ENCODE measurements at places on chromosomes 4 and X.

DNA sequence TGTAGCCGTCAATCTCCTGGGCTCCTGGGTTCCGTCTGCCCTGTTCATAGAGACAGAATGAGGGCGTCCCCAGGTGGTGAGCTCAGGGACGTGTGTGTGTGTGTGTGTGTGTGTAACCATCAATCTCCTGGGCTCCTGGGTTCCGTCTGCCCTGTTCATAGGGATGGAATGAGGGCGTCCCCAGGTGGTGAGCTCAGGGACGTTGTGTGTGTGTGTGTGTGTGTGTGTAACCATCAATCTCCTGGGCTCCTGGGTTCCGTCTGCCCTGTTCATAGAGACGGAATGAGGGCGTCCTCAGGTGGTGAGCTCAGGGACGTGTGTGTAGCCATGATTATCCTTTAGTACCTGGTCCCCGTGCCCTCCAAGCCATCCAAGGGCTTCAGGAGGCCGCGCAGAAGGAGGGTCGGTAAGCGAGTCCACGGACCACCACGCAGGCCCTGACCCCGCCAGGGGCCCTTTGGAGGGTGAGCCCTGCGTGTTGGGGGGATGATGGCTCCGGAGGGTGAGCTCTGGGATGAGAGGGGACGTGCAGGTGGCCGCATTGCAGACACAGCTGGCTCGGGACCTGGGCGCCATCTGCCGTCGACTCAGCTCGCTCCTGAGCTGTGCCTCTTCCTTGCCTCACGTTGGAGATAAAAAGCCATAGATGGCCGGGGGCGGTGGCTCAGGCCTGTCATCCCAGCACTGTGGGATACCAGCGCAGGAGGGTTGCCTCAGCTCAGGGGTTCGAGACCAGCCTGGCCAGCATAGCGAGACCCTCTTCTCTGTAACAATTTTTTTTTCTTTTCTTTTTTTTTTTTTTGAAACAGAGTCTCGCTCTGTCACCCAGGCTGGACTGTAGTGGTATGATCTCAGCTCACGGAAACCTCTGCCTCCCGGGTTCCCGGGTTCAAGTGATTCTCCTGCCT, 5.4 kb upstream of the GTPBP6 start:
- peak overlapping the region; percentile 43 for H3K27ac ChIP-seq
- H3K36me3 ChIP-seq, result no peaks in the 10 kb centered on the region
- no peaks in the 10 kb centered on the region for H3K27me3 ChIP-seq
- H3K4me1 ChIP-seq, result peaks cover 34% of the 10 kb centered on the region

- no peaks in the 10 kb centered on the region for H3K36me3 ChIP-seq
- peaks cover 11% of the 10 kb centered on the region for H3K4me1 ChIP-seq
- no peak overlapping the region for H3K4me3 ChIP-seq
- H3K27ac ChIP-seq, result no peak overlapping the region
Observed at GRCh38 chrX:119015407-119016237, 41.2 kb downstream of the LONRF3 start.

GRCh38 chr4:19583827-19584569, 667.7 kb upstream of the SLIT2 start:
- no peaks in the 10 kb centered on the region for H3K36me3 ChIP-seq
- H3K4me1 ChIP-seq, result no peaks in the 10 kb centered on the region
- no peak overlapping the region for H3K27ac ChIP-seq
- DNase-seq, result no peak

DNA sequence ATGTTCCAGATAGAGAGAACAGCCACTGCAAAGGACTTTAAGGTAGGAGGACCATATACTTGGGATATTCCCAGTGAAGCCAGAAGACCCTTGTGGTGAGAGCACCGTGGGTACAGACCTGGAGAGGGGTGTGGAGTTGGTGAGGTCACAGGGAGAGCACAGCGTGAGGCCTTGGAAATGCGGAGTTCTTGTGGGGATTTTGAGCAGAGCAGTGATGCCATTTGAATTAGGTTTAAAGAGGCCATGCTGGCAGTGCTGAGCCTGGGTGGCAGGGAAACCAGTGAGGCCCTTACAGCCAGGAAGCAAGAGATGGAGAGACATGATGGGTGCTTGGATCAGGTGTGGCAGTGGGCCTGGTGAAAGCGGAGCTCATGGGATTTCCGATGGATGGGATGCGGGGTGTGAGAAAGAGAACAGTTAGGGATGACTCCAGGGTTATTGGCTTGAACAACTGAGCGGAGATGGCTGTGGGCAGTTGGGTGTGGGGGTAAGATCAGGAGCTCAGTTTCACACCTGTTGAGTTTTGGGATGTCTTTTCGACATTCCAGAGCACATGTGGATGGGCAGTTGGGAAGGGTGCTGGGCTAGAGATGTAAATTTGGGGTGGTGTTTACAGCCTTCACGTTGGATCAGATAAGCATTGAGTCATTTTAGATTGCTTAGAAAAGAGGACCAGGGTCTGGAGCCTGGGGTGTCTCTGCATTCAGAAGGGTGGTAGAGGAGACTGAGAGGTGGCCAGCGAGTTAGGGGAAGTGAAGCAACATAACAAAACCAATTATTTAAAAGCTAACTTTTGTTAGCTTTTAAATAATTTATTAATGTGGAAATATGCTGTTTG, 68.9 kb downstream of the TMEM131L start:
- DNase-seq, result no peak
- H3K27me3 ChIP-seq, result no peaks in the 10 kb centered on the region
- peaks cover 36% of the 10 kb centered on the region for H3K4me1 ChIP-seq
- no peak overlapping the region for H3K4me3 ChIP-seq
- peaks cover 21% of the 10 kb centered on the region for H3K36me3 ChIP-seq
- H3K27ac ChIP-seq, result peak overlapping the region; percentile 20

DNA sequence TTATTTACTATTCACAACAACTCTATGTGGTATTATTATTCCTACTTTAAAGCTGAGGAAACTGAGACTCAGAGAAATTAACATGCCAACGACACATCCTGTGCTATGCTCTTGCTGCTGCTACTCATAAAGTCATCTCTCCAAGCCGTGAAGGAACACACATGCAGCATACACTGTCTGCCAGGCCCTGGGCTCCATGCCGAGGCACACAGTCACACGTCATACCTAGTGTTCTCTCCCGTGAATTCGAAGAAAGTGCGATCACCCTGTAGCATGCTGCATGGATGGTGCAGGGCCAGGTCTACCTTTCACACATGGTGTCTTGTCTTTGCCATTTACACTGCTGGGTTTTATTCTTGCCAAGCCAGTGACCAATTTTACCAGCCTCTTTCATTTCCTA, 34.1 kb downstream of the TBC1D1 start:
- no peaks in the 10 kb centered on the region for H3K27me3 ChIP-seq
- DNase-seq, result no peak
- H3K4me1 ChIP-seq, result peaks cover 26% of the 10 kb centered on the region
- H3K4me3 ChIP-seq, result no peak overlapping the region
- H3K27ac ChIP-seq, result no peak overlapping the region

DNA sequence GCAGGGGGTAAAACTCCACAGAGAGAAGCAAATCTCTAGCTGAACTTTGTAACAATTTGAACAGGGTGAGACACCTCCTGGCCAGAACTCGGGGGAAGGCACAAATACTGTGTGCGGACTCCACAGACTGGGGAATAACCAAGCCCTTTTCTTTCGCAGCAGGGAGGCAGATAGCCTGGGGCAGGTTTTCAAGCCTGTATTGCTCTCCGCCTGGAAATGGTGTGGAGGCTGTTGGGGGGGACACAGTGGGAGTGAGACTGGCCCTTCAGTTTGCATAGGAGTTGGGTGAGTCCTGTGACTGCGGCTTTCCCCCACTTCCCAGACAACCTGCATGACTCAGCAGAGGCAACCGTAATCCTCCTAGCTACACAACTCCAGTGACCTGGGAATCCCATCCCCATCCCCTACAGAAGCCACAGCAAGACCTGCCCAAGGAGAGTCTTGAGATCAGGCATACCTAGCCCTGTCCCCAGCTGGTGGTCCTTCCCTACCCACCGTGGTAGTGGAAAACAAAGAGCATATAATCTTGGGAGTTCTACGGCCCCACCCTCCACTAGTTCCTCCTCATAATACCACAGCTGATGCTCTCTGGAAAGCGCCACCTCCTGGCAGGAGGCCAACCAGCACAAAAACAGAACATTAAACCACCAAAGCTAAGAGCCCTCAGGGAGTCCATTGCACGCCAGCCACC, 12.9 kb upstream of the SMPX start:
- H3K27ac ChIP-seq, result no peak overlapping the region
- DNase-seq, result no peak
- H3K4me1 ChIP-seq, result peaks cover 15% of the 10 kb centered on the region
- H3K27me3 ChIP-seq, result no peaks in the 10 kb centered on the region
- peaks cover 7% of the 10 kb centered on the region for H3K36me3 ChIP-seq

GRCh38 chrX:56726605-56727004, 2.4 kb upstream of the NBDY start:
- peaks cover 17% of the 10 kb centered on the region for H3K4me1 ChIP-seq
- no peaks in the 10 kb centered on the region for H3K36me3 ChIP-seq
- no peaks in the 10 kb centered on the region for H3K27me3 ChIP-seq

GRCh38 chr4:112908511-112908910, 140.9 kb upstream of the ANK2 start:
- H3K27me3 ChIP-seq, result peaks cover 23% of the 10 kb centered on the region
- H3K27ac ChIP-seq, result no peak overlapping the region
- no peaks in the 10 kb centered on the region for H3K36me3 ChIP-seq
- DNase-seq, result no peak

- no peak overlapping the region for H3K4me3 ChIP-seq
- no peaks in the 10 kb centered on the region for H3K27me3 ChIP-seq
- H3K36me3 ChIP-seq, result peaks cover 1% of the 10 kb centered on the region
- no peak overlapping the region for H3K27ac ChIP-seq
- H3K4me1 ChIP-seq, result no peaks in the 10 kb centered on the region
- DNase-seq, result no peak
Observed at GRCh38 chrX:698206-698605, 67.6 kb downstream of the SHOX start.

DNA sequence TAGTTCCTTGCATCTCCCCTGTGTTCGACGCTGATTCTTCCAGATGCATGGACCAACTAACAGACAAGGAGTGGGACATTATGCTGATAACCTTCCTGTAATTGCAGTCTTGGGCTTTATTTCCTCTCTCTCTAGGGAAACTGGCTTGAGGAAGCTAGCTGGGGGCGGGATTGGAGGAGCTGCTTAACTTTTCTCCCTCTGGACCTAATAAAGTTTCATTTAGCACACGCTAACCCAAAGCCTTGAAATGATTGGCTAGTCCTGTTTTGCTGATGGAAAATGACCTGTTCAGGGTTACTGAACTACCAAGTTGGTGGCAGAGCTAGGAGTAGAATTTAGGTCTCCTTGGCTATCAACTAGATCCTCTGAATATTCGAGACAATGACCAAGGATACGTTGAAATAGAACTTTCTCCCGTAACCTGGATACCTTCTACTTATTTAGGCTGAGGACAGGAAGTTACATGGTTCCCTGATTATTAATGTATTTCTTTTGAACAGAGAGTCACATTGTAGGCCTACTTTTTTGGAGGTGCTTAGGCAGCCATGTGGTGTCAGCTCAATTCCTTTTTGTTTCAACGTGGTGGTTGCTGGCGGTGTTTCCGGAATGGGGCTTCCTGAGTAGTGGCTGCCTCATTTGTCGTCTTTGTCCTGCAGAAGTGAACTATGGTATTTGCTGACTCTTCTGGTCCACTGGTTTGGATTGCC, 2.0 kb downstream of the PGK1 start:
- peak overlapping the region; percentile 95 for H3K4me3 ChIP-seq
- H3K27ac ChIP-seq, result peak overlapping the region; percentile 90
- H3K4me1 ChIP-seq, result peaks cover 51% of the 10 kb centered on the region
- H3K27me3 ChIP-seq, result no peaks in the 10 kb centered on the region
- DNase-seq, result peak; percentile 62
- peaks cover 56% of the 10 kb centered on the region for H3K36me3 ChIP-seq

- H3K27me3 ChIP-seq, result no peaks in the 10 kb centered on the region
- H3K4me3 ChIP-seq, result no peak overlapping the region
- H3K36me3 ChIP-seq, result no peaks in the 10 kb centered on the region
- DNase-seq, result no peak
Observed at GRCh38 chr4:129429581-129430320, 333.8 kb downstream of the C4orf33 start.

DNA sequence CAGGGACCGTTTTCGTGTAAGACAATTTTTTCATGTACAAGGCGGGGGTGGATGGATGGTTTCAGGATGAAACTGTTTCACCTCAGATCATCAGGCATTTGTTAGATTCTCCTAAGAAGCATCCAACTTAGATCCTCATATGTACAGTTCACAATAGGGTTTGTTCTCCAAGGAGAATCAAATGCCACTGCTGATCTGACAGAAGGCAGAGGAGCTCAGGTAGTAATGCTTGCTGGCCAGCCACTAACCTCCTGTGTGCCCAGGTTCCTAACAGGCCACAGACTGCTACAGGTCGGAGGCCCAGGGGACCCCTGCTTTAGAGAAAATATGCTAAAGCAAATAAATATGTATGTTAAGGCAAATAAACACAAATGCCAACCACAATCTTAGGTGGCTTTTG, 61.3 kb downstream of the PPP3CA start:
- H3K4me3 ChIP-seq, result no peak overlapping the region
- peaks cover 6% of the 10 kb centered on the region for H3K36me3 ChIP-seq
- H3K27me3 ChIP-seq, result no peaks in the 10 kb centered on the region
- peaks cover 29% of the 10 kb centered on the region for H3K4me1 ChIP-seq
- H3K27ac ChIP-seq, result no peak overlapping the region

DNA sequence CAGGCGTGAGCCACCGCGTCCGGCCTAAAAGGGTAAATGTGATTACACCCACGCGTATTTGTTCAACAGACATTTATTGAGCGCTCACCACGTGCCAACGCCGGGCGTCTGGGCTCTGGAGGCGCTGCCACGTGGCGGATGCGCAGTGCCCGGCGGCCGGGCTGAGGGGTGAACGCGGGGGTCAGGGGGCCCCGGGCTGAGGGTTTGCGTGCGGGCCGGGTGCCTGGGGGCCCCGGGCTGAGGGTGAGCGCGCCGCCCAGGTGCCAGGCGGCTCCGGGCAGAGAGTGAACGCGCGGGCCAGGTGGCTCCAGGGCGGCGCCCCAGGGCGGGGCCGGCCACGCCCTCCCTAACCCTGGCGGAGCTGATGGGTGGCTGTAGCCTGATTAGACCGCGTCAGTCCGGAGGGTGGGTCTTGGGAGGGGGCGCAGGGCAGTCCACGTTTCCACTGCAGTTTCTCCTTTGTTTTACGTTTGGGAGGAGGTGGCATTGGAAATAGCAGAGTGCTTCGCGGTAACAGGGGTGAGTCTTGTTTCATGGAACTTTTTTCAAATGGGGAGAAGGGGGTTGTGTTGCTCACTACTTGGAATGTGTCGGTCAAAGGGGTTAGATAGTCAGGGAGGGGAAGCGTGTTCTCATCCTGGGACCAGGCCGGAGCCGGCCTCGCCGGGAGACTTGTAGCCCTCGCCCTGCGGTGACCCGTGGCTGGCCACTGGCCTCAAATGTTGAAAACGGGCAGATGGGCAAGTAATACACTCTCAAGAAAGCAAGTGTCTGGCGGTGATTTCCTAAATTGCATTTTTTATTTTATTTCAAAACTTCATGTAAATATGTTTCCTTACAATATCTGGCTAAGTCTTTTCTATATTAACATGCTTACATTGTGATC, at the start of gene ZFP42:
Gene ZFP42, plus strand, starts transcription at position 450 of the 886 bp plus-strand sequence. CDS start 7,037 bp downstream, outside the sequence.
- H3K27ac ChIP-seq, result no peak within 1 kb of the TSS
- no peaks in the 10 kb centered on the region for H3K4me1 ChIP-seq
- DNase-seq, result no peak
- peaks cover 2% of the 10 kb centered on the region for H3K36me3 ChIP-seq

All from activated CD8-positive, alpha-beta memory T cell treated with anti-CD3 and anti-CD28 coated beads, Interleukin-2, amount 10 ng/mL, durations not matched to agents 7 days and 5 days (primary cell).